NCI-H446 (cell line): ENCODE measurements at places on chromosomes 6 and 20.

DNA sequence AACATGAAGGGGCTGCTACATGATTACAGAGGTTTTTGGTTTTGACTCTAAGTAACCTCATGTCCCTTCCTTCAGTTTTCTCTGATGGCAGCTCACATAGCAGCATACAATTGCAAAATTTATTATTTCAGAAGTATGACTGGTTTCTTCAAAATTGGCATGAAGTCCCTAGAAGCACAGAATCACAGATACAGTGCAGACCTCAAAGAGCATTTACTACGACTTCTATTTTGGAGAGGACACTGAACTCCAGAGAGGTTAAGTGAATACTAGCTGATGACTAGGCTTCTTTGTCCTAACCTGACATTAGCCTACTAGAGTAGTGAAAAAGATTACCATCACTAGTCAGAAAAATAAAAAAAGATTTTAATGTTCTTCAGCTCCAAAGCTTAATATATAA, 664.3 kb downstream of the RFPL4B start:
- no peak for DNase-seq

GRCh38 chr20:41140226-41141133, 3.1 kb downstream of the PLCG1 start:
- DNase-seq = no peak

- no peak for DNase-seq
Measured at GRCh38 chr6:136333824-136334464, 44.3 kb upstream of the BCLAF1 start.

DNA sequence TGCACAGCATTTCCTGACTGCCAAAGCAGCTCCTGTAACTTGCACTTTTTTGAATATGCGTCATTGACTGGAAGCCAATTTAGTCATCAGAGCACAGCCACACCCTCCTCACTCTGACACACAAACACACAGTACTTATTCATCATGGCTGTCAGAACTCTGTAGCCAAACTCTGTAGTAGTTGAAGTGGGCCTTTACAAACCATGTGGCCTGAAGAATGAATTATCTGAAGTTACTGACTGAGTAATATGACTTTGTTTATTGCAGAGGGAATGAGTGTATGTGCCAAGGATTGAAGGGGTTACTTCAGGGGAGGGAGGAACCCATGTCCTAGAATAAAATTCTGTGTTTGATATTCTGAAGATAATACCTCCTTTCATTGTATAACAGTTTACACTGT, 102.7 kb downstream of the FIG4 start:
- peak; percentile 58 for DNase-seq

DNA sequence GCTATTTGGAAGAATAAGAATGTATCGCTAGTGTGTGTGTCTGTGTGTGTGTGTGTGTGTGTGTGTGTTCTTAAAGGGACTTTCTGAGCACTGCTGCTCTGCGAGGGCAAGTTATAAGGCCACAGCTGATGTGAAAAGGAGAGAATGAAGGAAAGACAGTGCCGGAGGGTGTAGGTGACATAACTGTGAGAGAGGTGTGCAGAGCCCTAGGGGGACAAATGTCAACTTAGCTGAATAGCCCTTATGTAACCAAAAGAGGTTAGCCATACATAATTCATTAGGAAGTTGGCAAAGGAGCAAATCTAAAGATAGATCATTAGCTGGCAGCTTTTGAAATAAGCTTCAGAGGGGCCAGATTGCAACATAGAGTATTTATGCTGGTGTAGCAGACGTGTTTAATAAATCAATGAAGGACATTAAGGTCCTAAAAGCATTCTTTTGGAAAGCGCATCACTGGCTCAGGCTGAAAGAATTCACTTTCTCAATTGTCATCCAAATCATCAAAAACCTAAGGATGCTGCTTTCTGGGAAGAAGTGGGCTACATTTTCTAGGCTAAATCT, 81.0 kb downstream of the NDUFAF5 start:
- DNase-seq = no peak

GRCh38 chr6:142279350-142280180, 22.2 kb upstream of the ADGRG6 start:
- DNase-seq = no peak

GRCh38 chr6:143283887-143284645, 166.4 kb downstream of the ADAT2 start:
- no peak for DNase-seq

DNA sequence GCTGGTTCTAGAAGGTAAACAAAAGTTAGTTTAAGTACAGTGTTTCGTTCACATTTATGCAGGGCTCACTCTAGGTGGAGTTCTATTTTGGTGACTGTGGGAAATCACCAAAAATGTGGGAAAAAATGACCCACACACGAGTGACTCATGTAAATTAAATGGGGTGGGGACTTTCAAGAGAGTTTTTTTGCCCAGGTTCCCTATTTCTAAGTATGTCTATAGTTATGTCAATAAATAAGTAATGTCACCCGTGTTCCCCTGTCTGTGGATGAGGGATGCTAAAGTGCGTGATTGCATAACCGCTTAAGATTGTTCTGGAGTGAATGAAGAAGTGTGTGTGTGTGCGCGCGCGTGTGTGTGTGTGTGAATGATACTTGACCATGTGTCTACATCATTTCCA, 69.1 kb downstream of the MYB start:
- no peak for DNase-seq

GRCh38 chr20:44692932-44693480, 22.2 kb upstream of the CCN5 start:
- no peak for DNase-seq

- no peak for DNase-seq
Measured at GRCh38 chr6:4516206-4516605, 260.0 kb upstream of the CDYL start.

DNA sequence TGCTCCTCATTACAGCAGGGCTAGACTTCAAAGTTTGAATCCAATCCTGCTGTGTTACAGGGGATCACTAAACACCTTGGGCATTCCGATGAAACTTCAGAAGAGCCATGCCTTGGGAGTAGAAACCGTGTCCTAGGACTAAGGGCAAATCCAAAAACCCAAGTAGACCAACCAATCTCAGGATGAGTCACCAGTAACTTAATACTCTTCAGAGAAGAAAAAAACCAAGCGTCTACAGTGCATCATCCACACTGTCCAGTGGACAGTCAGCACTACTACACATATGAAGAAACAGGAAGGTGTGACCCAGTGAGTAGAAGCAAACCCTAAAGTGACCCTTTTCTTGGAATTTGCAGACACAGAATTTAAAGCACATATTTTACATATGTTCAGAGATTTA, 39.5 kb upstream of the VAPB start:
- no peak for DNase-seq

GRCh38 chr6:150765067-150765764, 100.3 kb upstream of the MTHFD1L start:
- DNase-seq = no peak

DNA sequence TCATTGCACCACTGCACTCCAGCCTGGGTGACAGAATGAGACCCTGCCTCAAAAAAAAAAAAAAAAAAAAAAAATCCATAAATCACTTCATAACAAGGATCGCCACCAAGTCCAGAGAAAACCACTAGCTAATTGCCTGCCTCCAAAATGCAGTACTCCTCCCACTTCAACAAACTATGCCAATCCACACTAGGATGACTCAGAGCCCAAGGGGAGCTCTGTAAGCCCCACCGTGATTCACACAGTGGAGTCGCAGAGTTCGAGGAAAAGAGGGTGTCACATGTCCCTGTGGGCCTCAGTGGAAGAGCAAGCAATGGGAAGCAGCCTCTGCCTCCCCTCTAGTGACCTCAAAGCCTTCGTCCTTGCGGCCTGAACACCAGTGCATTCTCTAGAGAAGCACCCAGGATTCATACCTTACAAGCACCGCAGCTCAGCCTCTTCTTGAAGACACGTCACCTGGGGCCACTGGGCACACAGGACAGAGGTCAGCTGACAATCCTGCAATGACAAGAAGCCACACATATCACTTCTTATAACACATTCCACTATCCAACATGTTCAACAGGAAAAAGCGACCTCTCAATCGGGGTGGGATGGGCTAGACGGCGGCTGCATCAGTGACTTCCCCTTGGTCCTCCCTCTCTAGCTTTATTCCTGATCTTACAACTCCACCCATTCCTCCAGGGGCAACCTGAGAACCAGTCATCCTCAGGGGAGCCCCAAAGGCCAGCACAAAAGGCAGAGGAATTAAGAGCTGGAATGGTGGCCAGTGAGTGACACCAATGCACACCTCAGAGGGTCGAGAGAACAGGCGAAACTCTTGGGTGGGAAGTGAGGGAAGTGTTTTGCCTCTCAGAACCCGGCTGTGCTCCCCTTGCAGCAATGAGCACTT, 8.9 kb downstream of the SNHG17 start:
- DNase-seq = no peak

- DNase-seq = no peak
Measured at GRCh38 chr6:149761438-149761837, 11.9 kb downstream of the PCMT1 start.
